ENCODE measurements at places on chromosomes 4 and X.

- peak; percentile 12 for DNase-seq
These were observed 808 bp downstream of the PRDM5 start for GRCh38 chr4:120921456-120922380.

DNA sequence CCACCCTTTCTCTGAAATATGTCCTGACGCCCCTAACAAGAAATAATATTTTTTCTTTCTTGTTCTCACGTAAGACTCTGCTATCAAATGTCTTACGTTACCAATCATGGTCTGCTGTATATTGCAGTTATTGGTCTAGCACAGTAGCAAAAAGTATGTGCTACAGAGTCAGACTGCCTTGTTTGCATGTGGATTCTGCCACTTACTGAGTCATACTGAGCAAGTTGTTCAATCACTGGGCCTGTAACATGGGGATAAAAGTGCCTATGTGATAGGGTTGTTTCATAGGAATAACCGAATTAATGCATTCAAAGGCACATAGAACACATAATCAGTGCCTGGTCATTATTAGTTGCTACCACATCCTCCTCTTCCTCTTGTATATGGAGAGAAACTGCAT lies 14.1 kb downstream of the RPGR start:
- no peak for DNase-seq

DNA sequence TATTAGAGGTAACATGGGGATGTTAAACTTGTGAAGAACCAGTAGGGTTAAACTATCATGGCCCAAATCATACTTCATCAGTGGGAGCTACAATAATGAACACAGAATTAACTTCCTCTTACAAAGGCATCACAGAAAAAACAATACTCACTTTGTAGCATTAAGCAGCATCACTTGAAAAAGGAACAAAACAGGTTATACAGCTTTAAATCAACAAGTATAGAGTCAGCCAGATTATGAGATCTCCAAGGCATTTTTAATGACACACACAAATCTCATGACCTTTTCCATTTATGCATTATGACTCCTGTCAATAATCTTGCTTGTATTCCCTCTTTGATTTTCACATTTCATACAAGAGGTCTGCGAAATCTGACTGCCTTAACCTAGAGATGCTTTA lies 18.3 kb downstream of the FBXL5 start:
- DNase-seq = no peak

GRCh38 chr4:163372029-163372428 lies 28.3 kb downstream of the NPY5R start:
- no peak for DNase-seq

GRCh38 chr4:54645830-54646229 lies 11.9 kb upstream of the KIT start:
- no peak for DNase-seq

DNA sequence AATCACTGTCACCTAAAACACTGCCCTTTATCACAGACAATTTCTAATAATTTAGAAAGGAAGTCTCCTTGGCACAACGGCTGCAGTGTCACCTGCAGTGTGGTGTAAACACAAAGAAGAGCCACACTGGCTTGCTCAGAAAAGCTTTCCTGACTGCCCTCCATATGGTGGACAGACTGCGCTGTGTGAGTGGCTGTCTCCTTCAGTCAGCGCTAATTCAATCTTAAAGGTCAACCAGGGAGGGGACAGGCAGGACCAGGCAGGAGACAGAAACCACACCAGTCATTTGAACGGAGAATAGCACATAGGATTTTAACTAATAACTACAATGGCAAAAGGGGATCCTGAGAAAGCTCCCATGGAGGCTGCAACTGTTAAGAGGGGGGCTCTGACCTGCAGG lies 132.1 kb downstream of the NSUN7 start:
- DNase-seq = no peak

DNA sequence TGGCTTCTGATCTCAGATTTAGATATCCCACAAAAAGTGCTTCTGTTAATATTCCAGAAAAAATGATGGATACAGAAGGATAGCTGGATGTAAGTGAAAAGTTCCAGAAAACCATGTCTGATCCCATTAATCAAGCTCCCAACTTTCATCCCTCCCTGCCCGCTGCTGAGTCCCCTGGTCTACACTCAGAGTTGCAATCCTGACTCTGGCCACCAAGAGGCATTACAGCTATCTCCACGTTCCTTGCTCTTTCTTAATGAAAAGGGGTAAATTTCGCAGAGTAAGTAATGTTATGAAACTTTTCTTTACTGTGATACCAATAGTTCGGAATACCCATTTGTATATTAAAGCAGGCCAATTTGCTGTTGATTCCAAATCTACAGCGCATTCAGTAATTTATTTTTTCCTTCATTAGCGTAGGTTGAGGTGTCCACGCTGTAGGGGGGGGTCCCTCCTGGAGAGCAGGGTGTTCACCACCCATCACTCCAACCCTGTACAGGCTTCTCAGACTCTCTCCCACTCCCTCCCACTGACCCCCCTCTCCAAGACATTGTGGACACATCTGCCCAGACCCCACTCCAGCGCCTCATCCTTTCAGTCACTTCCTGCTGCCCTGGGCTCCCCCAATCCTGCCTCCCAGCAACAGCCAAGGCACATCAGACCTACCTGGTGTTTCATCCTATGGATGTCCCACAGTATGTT lies 55.1 kb downstream of the RAB40A start:
- peak; percentile 2 for DNase-seq

DNA sequence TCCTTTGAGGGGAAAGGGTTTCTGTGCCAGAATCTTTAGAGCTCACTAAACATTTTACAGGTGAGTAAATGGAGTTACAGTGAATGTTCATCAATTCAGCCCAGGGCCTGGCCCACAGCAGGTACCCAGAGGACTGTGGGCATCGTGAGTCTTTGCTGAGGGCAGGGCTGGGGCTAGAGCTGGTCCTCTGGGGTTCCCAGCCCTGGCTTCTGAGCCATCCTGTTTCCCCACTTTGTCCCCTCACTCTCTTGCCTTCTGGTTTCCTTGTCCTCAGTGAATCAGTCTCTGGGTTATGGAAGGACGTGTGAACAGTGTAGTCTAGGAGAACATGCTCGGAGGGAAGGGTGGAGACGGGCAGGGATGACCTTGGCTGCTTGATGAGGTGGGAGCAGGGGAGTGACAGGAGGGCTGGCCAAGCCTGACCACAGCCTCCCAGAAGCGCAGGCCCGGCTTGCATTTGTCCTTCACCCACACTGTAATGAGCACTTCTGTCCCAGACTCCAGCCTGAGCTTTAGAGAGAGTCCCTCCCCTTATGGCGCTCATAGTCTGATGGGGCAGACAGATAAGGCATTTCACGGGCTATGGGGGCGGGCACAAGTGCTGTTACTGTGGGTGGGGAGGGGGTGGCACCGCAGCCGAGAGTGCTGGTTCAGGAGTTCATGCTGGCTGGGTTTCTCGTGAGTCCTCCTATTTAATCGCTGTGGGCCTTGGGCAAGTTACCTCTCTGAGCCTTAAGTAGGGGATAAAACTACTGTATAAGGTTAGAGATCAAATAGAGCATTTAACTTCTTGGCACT lies 17.3 kb downstream of the TBC1D14 start:
- no peak for DNase-seq

DNA sequence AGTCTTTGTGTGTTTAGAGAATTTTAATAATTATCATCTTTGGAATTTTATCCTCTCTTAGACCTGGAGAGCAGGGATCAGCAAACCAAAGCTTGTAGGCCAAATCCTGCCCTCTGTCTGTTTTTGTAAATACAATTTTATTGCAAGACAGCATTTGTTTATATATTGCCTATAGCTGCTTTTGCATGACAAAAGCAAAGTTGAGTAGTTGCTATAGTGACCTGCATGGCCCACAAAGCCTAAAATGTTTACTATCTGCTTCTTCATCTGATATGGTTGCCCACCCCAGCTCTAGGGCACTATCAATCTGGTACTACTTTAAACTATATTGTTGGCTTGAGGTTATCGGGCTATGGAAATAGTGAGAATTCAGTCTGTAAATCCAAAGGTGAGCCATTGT lies 80.3 kb downstream of the GPAT3 start:
- DNase-seq = no peak

GRCh38 chrX:129000018-129000417 lies 523.3 kb downstream of the SMARCA1 start:
- peak; percentile 87 for DNase-seq

- DNase-seq = no peak
These were observed 1.3 kb upstream of the F11 start for GRCh38 chr4:186264660-186265059.

DNA sequence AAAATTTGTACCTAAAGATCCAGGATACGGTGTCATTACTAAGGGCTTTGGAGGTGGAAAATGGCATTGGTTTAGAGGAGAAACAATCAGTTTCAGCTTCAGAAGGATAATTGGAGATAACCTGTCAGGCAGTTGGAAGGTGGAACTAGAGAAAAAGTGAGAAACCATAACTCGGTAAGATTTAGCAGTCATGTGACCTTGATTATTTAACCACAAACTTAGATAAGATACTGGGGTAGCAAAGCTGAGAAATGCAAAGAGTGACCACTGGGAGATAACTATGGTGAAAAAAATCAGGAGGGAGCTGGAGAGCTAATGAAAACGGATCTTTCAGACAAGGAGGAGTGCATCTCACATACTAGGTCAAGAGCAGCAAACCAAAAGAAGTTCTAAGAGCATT lies 58.3 kb upstream of the SMARCA5 start:
- DNase-seq = no peak

DNA sequence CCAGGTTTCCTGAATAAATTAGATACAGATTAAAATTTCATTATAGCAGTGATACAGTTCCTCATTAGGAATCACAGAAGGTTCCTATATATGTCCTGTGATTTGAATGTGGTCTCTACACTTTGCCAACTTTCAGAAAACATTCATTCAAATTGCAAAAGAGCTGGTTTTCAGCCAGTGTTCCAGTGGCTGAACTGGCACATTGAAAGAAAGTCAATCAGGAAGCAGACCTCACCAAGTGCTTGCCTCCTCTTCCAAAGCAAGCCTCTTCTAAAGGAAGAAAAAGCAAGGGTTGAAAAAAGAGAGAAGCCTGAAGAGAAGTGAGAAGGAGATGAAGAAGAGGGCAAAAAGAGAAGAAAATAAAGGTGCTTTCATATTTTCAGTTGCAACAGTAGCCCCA lies 12.7 kb downstream of the KLHL34 start:
- DNase-seq = no peak

DNA sequence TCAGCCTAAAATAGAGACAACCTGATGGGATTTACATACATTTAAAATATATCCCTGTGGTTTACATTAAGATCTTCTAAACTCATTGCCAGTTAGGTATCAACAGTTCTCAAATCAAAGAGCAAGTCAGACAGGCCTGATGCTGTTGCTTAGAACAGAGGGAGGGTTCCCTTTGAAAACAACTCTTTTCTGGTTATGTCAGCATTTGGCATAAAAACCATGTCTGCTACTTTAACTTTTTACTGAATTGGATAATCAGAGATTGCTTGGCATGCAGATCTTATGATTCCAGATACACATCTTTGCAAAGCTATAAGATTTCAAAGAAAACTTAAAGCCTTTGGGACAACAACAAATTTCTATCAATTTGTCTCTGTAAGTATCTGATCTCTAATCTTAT lies 140.8 kb downstream of the CPE start:
- DNase-seq = no peak

DNA sequence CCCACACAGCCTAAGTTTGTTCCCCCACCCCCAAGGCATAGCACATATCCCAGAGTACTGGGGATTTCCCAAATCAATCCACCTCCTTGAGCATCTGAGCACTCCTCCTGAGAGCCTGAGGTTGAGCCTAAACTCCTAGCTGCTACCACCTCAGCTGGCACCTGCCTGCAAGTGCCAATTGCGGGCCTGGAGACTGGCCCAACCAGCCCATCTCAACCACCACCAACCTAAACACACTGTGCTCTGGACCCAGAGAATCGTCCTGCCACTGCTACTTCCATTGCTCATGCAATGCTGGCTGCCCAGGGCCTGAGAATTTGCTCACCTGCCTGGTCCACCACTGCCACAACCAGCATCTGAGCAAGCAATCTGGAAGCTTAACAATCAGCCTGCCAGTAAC lies 177.1 kb downstream of the FGF13 start:
- no peak for DNase-seq

DNA sequence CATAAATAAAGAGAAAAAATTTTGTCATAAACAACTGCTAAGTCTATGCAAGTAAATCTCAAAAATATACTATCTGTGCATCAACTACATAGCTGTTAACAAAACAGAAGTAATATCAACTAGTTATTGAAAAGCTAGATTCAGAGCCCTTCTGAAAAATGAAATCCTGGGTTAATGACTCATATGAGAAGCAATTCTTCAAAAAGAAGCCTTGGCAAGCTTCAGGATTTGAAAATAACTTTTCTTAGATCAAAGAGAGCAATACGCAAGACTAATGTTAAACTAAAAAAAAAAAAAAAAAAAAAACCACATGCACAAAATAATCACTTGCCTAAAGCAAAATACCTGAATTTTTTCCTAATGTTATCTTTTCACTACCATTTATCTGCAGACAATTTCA lies 566.1 kb upstream of the BOD1L1 start:
- DNase-seq = no peak

All from NCI-H774 (cell line).